ENCODE measurements at places on chromosomes 12 and 14.

- no peak for DNase-seq
Observed at GRCh38 chr12:80869264-80869663, 68.5 kb downstream of the LIN7A start.

GRCh38 chr14:35405304-35405996 is 901 bp upstream of the NFKBIA start:
- no peak for DNase-seq

- no peak for DNase-seq
Observed at GRCh38 chr12:76049575-76050251, 18.1 kb upstream of the PHLDA1 start.

DNA sequence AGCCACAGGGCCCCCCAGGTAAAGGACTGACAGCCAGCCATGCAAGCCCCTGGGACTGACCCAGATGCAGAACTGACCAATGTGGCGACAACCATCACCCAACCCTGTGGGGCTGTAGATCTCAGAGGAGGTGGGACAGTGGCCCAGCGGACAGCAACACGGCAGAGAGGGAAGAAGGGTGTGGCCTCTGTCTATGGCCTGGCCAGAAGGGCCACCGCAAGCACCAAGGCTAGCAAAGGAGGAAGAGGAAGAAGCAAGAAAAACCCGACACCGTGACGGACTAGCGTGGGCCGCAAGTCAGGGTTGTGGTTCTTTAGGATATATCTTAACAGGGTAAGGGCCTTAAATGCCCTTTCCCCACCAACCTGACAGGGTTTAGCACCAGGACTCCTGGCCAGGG is 71.2 kb downstream of the ITPK1 start:
- no peak for DNase-seq

DNA sequence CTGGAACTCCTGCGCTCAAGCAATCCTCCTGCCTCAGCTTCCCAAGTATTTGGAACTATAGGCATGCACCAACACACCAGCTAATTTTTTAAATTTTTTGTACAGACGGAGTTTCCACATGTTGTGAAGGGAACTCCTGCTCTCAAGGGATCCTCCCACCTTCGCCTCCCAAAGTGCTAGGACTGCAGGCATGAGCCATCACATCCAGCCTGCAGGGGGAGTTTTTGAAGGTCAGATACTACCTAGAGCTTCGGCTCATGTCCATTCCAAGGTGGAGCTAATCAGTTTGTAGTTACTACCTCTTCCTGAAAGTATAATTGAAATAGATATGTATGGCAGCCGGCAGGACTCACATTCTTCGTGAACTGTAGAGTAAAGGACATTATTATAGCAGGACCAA is 3.7 kb upstream of the TAS2R19 start:
- DNase-seq: peak; percentile 83

GRCh38 chr12:92436856-92437255 is 265.9 kb upstream of the PLEKHG7 start:
- no peak for DNase-seq

All from H9 (cell line).